GM04504 (cell line): ENCODE measurements at places on chromosomes 5 and 9.
A peak's percentile ranks its signal among the peaks of the same experiment; 100 is the strongest.

- no peak for DNase-seq
Observed at GRCh38 chr9:6909181-6909580, 151.4 kb downstream of the KDM4C start.

DNA sequence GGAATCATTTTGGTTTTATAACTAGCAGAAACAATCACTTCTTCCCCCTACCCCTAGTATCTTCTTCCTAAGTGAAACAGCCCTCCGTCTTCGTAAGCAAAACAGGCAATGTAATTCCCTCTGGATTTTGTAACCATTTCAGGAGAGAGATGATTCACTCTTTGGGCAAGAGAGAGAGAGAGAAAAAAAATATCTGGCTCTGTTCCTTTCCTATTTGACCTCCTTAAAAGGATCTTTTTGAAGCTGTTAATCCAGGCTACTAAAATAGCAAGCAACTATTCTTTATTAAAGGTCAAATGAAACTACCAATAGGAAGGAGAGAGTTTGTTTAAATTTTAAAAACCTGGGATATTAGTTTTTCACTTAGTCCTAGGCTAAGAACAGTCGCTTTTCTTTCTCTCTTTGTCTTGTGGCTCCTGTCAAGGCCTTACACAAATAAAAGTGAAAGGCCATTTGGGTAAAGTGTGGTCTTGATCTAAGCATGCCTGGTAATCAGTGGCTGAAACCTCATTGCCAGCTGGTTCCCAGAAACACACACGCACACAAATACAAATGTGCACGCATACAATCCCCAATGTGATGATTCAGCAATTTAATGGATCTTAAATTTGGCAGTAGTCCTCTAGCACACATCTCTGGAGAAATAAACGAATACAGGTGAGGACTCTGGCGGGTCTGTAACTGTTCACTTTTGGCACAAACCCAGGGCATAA lies 70.2 kb downstream of the PRUNE2 start:
- peak; percentile 58 for DNase-seq

DNA sequence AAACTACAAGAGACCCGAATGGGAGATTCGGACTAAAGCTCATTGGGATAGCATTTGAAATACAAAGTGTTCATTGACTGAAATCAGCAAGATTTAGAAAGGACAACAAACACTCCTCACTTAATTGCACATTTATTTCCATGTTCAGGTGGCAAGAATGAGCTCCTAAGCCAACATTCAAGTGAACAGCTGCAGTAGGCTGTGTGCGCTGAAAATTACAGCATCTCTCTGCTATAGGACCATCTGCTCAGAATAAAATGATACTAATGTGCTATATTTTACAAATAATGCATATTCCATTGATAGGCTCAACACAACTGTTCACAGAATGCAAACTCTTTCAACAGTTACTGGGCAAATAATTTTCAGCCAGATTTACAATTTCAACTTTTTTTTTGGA lies 61.8 kb downstream of the ELAVL2 start:
- DNase-seq: no peak

- DNase-seq: no peak
Observed at GRCh38 chr5:135344349-135344748, 54.7 kb downstream of the MACROH2A1 start.

GRCh38 chr9:88936132-88936531 lies 55.1 kb upstream of the S1PR3 start:
- no peak for DNase-seq
